Choroid plexus epithelial cell (primary cell): ENCODE measurements at places on chromosomes 4 and X.

GRCh38 chr4:20166544-20166943 is 85.2 kb upstream of the SLIT2 start:
- DNase-seq = no peak

DNA sequence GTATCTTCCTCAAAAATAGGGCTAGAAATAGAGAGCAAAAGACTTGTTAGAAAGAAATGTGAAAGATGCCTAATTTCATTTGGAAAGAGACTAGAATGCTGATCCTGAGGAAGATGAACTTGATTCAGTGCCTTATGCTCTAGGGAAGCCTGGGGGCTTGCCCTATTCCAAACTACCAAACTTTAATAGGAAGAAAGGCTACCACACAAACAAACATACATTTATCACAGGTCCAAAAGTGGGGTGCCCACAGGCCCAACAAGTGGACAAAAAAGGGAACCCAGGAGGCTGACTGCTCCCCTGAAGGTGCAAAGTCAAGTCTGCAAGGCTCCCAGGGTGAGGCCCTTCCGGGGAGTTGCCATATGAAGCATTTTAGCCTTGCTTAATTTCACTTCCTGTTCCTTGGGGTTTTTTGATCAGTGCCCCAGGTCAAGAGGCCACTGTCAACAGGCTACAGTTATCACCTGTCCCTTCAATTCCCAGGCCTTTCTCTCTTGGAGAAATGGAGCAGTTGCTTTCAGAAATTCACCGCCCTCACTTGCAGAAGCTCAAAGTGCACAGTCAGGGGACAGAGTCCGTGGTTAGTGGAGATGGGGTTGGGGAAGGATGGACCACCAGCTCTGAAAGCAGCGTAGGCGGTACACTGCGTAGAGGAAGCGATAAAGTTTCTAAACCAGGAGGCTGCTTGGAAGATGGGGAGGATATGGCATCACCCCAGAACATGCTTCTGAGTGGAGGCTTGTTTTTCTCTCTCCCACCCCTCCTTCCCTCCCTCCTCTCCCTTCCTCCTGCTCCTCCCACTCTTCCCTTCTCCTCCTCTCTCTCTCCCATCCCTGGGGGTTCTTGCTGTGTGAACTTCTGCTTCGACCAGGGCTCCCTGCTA is 36.4 kb downstream of the TMEM154 start:
- no peak for DNase-seq

DNA sequence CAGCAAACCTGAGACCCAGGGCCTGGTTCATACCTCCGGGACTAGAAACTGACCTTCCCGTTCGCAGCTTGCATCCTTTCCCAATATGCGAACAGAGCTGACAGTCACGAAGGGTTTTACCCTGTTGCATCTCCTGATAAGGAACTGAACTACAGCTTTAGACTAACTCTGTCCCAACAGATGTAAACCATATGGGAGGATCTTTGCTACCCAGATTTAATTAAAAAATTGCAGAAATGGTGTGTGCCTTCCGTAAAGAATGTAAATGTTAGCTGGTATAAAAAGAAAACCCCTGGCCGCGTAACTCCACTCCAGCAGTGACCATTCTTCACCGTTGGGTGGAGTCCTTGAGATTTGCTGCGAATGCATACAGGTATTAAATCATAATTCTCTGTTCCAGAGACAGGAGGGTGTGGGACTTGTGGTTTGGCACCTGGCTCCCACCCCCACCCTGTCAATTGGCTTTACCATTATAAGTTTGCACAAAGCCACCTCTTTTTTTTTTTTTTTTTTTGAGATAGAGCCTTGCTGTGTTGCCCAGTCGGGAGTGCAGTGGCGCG is 40.6 kb upstream of the SORCS2 start:
- DNase-seq = no peak

DNA sequence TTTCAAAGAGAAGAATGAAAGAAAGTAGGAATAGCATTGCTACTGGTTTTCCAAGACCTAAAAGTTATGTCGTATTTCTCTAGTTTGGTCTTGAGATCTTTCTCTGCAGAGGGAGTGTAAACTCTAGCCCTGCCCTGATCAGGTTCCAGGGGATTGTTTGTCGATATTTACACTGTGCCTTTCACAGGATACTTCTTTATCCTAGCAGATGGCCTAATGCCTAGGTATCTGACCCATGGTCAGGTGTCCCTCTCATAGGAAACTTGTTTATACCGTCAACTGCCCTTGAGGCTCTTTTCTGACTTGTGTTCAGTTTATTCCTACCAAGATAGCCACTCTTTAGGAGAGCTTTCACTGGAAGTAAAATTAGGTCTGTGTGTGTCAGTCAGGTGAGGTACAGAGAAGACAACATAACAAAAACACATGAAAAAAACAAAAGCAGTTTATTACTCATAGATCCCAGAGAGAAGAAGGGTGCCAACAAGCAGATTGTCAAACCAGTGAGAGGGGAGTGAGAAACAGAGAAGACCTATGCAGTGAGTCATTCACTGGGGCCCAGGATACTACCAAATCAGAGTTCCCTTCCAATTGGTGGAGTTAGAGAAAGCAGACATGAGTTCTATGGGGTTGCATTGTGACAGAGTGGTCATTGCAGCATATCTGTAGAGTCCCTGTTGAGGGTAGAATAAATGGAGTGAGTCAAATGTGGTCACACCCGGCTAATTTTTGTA is 40.6 kb upstream of the THOC2 start:
- DNase-seq = no peak

GRCh38 chr4:37068580-37068979 is 176.0 kb upstream of the NWD2 start:
- no peak for DNase-seq

DNA sequence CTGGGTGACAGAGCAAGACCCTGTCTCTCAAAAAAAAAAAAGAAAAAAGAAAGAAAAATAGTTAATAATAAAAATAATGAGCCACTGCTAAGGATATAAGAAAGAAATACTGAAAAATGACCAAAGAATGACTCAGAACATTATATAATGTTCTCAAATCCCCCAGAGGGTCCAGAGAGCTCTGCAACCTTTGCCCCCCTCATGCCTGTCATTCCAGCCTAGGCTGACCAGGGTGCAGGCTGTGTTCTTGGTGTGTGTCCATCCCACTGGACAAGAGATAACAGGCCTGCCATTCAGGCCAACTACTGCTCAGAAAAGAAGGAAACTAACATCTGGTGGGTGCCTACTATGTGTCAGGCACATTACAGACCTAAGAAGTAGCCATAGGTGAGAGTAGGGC is 72.7 kb upstream of the EDNRA start:
- DNase-seq = peak; percentile 52

DNA sequence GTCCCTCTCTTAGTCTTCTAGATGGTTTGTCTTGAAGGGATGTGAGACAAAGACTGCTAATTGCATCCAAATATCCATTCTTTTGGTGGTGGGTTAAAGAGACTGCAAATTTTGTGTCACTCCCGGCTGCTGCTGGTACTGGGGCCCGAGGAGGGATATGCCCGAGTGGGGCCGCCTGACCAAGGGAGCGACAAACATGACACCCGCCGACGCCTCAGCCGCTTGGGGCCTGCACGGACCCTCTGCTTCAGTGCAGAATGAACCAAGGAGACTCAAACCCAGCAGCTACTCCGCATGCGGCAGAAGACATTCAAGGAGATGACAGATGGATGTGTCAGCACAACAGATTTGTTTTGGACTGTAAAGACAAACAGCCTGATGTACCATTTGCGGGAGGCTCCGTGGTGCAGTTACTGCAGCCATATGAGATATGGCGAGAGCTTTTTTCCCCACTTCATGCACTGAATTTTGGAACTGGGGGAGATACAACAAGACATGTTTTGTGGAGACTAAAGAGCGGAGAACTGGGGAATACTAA is 13.6 kb upstream of the ARX start:
- no peak for DNase-seq

DNA sequence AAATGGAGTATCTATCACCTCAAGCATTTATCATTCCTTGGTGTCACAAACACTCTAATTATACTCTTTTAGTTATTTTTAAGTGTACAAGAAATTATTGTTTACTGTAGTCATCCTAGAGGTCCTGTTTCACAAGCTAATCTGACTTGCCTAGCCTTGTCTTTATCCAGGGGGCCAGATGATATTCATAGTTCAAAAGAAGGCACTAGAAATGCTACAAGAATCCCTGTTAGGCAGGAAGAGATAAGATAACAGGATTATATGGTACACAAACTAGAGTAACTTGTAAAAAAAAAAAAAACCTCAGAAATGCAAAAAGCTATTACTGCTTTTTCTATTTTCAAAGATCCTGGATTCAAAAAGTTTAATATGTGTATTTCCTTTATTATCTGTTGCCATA is 95.8 kb downstream of the MBNL3 start:
- no peak for DNase-seq

- DNase-seq = no peak
These were observed 112.0 kb downstream of the HHIP start for GRCh38 chr4:144757969-144758368.

GRCh38 chr4:8651661-8652180 is 59.2 kb downstream of the CPZ start:
- DNase-seq = no peak

DNA sequence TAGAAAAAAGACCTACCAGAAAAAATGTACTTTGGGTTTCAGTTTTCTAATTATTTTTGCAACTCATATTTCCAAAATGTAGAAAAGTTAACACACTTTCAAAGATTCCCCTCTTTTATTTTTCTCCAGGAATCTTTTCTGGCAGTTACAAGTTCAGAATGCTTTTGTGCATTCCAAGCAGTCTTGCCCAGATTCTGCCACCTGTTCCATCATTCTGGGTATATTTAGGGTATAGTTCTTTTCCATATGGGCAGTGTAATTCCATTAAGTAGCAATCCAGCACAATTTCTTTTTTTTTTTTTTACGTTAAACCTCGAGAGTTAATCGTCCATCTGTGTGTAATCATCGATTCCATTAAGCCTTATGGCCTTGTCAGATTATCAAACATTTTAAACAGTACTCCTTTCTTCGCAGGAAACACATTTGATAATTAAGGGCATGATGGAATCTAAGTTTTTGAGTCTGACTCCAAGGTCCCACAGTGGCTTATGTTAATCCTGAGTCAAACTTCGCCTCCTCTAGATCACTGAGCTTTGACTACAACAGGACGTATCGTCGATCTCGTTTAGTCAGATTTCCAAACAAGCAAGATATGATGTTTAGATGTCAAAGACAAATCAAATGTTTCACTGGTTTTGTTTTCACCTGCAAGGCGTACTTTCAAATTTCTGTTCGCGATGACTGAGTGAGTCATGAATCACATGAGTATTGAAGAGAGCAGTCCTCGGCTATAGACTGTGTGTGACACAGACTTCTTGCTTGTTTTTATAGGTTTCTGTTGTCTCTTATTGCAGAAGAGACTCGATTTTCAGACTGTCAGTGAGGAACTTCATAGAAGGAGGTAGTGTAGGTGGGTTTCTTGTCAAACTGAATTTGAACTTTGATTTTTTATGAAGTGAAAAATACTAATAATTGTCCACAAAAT is 118.9 kb upstream of the GK2 start:
- no peak for DNase-seq

DNA sequence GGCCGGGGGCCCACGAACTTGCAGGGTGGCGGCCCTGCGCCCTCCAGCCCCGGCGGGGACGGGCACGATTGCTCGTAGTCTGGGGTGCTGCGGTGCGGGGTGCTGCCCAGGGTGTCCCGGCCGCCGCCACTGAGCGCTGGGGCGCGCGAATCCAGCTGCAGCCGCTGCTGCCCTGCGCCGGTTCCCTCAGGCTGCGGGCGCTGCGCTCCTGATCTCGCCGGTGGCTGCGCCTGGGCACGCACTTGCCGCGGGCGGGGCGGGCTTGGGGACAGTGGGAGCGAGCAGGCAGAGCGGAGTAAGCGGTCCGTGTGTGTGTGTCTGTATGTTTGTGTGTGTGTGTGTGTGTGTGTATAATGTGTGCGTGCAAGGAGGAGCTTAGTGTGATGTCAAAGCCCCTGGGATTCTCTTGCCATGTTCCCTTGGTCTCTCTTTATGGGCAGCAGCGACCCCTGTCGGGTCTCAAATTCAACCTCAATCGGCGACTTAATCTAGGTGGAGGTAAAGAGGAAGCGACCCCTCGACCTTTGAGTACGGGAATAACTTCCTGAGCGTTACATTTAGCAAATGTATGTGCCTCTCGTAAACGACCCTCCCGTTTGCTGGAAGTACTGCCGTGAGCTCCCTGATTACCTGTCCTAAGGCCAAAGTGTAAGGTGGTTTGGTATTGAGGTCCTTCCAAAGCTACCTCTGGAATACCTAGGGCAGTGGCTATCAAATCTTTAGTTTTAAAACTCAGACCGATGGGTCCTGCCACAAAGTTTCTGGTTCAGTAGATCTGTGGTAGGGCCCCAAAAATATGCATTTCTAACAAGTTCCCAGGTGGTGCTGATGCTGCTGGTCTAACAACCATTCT is at the start of gene RNF150:
TSS of gene RNF150 (minus strand) at position 324 of the 853 bp plus-strand sequence.
- peak; percentile 91 for DNase-seq

DNA sequence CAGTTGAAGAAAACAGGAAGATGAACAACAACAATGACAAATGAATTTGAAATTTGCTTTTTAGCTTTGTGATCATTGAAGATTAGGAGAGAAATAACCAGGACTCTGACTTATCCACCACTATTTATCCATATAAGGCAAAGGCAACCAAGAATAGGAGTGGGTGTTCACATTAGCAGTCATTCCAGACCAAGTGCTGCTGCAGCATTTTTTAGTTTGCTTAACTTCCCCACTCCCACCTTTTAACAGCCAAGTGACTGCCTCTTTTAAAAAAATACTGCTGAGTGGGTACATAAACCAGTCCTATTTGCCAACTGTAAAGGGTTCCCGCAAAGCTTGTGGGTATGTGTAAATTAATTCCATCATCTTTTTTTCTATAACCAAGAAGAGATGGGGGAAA is 230.9 kb downstream of the IQCM start:
- no peak for DNase-seq

DNA sequence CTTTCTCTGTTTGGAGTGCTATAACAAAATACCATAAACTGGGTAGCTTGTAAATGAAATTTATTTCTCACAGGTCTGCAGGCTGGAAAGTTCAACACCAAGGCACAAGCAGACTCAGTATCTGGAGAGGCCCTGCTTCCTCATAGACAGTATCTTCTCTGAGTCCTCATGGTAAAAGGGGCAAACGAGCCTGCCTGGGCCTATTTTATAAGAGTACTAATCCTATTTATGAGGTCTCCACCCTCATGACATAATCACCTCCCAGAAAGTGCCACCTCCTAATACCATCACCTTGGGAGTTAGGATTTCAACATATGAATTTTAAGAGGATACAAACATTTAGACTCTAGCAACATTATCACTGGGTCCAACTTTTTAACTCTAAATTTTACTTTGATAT is 200.3 kb downstream of the STPG2 start:
- no peak for DNase-seq

GRCh38 chrX:115364670-115365069 is 75.2 kb downstream of the LUZP4 start:
- DNase-seq = peak; percentile 32

- DNase-seq = no peak
These were observed 33.2 kb upstream of the MAMLD1 start for GRCh38 chrX:150329868-150330267.

GRCh38 chrX:129877401-129877800 is 28.6 kb upstream of the UTP14A start:
- DNase-seq = peak; percentile 5

GRCh38 chrX:150779385-150779784 is 86.2 kb downstream of the MTMR1 start:
- no peak for DNase-seq
